GM03348 (cell line): ENCODE measurements at places on chromosomes 2 and 18.

DNA sequence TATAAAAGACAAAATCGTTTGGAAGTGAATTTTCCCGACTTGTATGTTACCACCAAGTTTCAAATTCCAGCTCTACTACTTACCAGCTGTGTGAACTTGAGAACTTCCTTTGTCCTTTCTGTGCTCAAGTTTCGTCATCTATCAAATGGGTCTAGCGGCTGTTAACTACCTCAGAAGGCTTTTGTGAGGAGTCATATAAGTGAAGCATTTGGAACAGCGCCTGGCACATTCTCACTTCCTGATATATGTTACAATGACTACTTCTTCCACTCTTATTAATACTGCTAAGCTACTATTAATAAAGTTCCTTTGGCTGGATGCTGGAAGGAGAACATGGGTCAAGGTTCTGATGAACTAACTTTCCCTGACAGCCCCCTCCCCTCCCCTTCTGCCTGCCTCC, 104.5 kb downstream of the MEIS1 start:
- DNase-seq = no peak

DNA sequence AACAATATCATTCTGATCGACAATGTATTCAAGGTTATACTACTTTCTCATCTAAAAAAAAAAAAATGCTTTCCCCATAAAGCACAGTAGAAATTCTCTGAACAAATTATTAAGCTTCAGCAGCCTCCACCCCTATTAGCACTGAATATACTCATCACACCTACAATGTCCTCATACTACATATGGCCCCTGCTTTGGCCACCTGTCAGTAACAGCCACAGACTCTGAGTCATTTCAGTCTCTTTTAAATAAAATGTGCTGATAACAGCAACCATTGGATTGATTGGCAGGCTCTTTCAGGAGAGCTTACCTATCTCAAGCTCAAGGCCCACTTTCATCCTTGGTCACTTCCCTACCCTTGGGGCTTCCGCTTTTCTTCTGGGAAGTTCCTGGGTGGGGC, 236.7 kb downstream of the TMX3 start:
- no peak for DNase-seq

DNA sequence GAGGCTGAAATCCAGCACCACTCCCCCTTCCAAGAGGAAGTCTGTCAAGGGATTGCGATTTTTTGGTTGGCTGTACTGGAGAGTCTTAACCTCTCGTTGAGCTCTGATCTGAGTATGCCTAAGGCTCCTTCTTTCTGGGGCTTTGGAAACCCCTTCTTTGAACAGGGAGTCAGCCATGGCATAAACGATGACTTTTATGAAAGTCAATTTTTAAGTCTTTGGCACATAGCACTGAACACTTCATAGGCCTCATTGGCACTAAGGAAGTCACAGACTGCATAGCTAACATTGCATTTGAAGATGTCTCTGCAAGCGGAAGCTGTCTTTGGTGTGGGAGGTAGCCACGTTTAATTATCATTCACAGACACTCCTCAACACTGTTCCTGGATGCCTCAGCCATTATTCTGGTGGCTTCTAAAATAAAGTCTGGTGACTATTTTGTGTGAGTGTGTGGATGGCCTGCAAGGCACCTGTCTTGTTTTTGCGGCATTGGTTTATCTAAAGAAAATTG, 148.2 kb upstream of the NCK2 start:
- no peak for DNase-seq

GRCh38 chr2:42114091-42114490, 55.1 kb upstream of the EML4 start:
- DNase-seq = no peak

- no peak for DNase-seq
These were observed 24.3 kb downstream of the NCK2 start for GRCh38 chr2:105768961-105769452.

- DNase-seq = no peak
These were observed 1.3 kb downstream of the HDAC4 start for GRCh38 chr2:239399433-239399920.

- peak; percentile 64 for DNase-seq
These were observed 57.6 kb downstream of the SDC1 start for GRCh38 chr2:20167356-20167755.

- peak; percentile 87 for DNase-seq
These were observed 52.9 kb downstream of the SCG2 start for GRCh38 chr2:223549215-223549614.

DNA sequence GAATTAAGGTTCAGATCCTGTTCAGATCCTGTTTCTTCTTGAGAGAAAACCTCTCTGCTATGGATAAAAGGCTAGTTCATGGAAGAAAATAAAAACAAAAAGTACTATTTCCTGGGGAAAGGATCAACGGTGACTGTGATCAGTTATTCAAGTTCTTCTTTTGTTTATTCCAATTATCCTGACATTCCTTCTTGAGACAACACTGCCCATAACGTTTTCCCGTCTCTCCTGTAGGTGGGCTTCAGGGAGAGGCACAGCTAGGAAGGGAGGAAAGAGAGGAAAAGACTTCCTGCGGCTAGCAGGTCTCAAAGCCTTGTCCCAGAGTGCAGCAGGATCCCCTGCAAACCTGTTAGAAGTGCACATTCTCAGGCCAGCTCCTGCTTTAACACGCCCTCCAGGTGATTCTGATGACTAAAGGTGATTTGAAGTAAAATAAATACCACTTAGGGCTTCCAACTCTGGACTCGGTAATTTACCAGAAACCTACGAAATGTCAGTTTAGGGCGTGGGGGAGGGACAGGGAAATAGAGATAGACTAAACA, 4.5 kb upstream of the FHL2 start:
- DNase-seq = no peak

- peak; percentile 41 for DNase-seq
These were observed 769 bp downstream of the FKBP1B start for GRCh38 chr2:24050041-24050979.

GRCh38 chr2:236855176-236855865, 230.4 kb upstream of the COPS8 start:
- DNase-seq = no peak

DNA sequence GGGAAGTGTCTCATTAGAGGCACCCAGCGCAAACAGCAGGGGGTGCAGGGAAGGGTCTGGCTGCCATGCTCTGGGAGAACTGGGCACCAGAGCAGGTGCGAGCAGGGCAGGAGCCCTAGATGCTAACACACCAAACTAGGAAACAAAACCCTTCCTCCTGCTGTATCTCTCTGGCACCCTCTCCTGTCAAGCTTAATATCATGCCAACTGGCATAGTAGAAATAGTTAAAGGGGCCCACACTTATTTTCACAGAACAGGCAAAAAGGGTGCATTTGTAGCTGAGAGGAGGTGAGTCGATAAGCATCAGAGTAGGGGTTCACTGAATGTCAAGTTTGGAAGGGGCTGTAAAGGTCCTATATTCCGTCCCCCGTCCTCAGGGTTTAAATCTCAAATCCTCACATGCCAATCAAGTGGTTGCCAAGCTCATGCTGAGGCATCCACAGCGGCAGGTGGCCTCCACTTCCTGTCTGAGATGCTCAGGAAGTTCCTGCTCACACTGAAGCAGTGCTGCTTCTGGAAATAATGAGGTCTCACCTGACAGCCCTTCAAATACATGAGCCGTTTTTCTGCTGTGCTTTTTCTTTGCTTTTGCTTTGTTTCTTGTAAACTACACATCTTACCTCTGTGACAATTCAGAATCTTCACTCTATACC, 14.9 kb upstream of the ACKR3 start:
- DNase-seq = no peak

GRCh38 chr2:72139471-72139873, 8.2 kb downstream of the CYP26B1 start:
- DNase-seq = no peak

GRCh38 chr2:133943108-133943507, 310.8 kb upstream of the MGAT5 start:
- DNase-seq = no peak

GRCh38 chr2:150230004-150230403, 257.5 kb downstream of the RND3 start:
- no peak for DNase-seq

- DNase-seq = no peak
These were observed 21.5 kb downstream of the B3GNT2 start for GRCh38 chr2:62217421-62217820.

DNA sequence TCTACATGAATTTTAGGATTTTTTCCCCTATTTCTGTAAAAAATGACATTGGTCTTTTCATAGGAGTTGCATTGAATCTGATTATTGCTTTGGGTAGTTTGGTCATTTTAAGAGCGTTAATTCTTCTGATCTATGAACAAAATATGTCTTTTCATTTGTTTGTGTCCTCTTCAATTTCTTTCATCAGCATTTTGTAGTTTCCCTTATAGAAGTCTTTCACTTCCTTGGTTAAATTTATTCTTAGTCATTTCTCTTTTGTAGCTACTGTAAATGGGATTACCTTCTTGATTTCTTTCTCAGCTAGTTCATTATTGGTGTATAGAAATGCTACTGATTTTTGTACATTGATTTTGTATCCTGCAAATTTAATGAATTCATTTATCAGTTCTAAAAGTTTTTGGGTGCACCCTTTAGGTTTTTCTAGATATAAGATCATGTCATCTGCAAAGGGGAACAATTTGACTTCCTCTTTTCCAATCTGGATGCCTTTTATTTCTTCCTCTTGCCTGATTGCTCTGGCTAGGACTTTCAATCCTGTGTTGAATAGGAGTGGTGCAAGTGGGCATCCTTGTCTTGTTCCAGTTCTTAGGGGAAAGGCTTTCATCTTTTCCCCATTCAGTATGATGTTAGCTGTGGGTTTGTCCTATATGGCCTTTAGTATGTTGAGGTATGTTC, 36.6 kb upstream of the AAK1 start:
- no peak for DNase-seq

- DNase-seq = no peak
These were observed 20.8 kb upstream of the MYO3B start for GRCh38 chr2:170157025-170157684.

DNA sequence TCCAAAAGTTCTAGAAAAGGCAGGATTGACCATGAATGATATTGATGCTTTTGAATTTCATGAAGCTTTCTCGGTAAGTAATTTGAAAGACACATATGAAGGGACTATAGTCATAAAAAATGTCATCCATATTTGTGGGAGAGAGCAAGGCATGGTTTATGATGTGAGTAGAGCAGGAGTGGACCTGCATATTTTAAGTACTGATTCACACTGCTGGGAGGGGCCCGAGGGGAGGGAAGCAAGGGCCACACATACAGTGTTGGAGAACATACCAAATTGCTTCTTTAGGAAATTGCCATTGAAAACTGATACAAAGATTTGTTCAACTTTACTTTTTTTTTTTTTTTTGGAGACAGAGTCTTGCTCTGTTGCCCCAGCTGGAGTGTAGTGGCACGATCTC, 39.4 kb downstream of the HADHB start:
- DNase-seq = peak; percentile 57
